Small intestine (tissue), 16 donors: ENCODE measurements at places on chromosomes 7 and 10. TPM values are rescaled to one million over a fixed set of nuclear protein-coding genes. Genes with fewer than 3 reads are reported as not detected.
A peak's percentile ranks its signal among the peaks of the same experiment; 100 is the strongest.

DNA sequence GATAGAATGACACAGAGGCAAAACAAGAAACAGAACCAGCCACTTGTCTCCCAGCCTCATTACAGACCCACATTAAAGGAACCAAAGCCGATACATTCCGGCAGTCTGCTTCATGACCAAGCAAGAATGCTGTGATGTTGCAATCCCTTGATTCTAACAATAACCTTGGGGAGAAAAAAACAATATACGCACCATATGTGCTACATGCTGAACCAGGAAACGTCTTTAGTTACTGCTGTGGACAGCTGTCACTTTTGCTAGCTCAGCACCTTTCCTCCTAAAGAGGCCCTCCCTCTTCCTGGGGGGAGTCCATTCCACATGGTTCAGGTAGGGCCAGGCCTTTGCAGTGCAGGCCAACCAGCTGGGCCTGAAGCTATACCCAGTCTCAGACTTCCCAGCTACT lies 79.1 kb downstream of the PRTFDC1 start:
- no peak overlapping the region for H3K27ac ChIP-seq
- peaks cover 3% of the 10 kb centered on the region for H3K4me1 ChIP-seq
- no peaks in the 10 kb centered on the region for H3K36me3 ChIP-seq
- no peak overlapping the region for H3K4me3 ChIP-seq
- H3K27me3 ChIP-seq: no peaks in the 10 kb centered on the region

DNA sequence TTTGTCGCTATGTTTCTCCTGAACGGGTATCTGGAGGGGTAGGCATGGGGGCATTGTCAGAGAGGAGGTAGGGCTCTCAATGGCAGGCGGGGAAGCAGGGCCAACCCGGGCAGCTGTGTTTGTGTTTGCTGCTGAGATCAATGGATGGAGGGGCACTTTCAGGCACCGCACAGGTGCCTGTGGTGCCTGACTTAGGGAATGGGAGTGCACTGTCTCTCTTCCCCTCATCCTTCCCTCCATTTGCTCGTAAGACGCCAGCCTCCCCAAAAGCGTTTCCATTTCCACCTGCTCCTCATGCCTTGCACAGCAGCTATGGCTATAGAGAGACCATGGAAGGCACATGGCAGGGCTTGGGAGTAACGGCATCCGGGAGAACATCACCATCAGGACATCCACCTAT lies 615.9 kb upstream of the FOXK1 start:
- no peaks in the 10 kb centered on the region for H3K27me3 ChIP-seq
- no peak overlapping the region for H3K27ac ChIP-seq
- H3K4me1 ChIP-seq: no peaks in the 10 kb centered on the region
- no peaks in the 10 kb centered on the region for H3K36me3 ChIP-seq

DNA sequence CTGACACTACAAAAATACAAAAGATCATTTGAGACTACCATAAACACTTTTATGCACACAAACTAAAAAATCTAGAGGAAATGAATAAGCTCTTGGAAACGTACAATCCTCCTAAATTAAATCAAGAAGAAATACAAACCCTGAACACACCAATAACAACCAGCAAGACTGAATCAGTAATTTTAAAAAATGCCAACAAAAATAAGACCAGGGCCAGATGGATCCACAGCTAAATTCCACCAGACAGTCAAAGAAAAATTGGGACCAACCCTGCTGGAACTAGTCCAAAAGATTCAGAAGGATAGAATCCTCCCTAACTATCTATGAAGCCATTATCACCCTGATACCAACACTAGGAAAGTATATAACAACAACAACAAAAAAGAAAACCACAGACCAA lies 277.4 kb downstream of the AGMO start:
- no peaks in the 10 kb centered on the region for H3K27me3 ChIP-seq
- H3K4me1 ChIP-seq: no peaks in the 10 kb centered on the region
- H3K4me3 ChIP-seq: no peak overlapping the region
- no peak for DNase-seq

- H3K27ac ChIP-seq: no peak overlapping the region
- no peak for DNase-seq
- H3K27me3 ChIP-seq: no peaks in the 10 kb centered on the region
- H3K4me3 ChIP-seq: no peak overlapping the region
These were observed 3.3 kb downstream of the TSGA13 start for GRCh38 chr7:130683026-130683425.

GRCh38 chr10:51010977-51011376 lies 63.3 kb upstream of the PRKG1 start:
- no peaks in the 10 kb centered on the region for H3K36me3 ChIP-seq
- no peak overlapping the region for H3K27ac ChIP-seq
- no peaks in the 10 kb centered on the region for H3K4me1 ChIP-seq
- H3K27me3 ChIP-seq: no peaks in the 10 kb centered on the region
- DNase-seq: peak; percentile 49

DNA sequence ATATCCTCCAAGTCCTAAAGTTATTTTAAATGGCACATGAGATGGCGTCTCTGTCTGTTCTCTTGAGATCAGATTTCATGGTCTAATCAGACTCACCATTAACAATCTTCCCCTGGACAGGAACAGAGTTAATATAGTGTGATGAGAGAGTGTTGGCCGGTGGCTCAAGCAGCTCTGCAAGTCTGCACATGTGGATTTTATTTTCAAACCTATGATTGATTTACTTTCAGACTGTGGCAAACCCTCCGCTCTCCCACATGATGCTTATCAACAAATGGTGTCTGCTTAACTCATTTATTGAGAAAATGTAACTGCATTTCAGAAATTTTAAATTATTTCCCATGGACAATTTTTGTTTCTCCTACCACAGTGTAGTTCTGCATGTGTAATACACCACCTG lies 46.5 kb upstream of the HGF start:
- H3K4me1 ChIP-seq: no peaks in the 10 kb centered on the region
- H3K36me3 ChIP-seq: no peaks in the 10 kb centered on the region
- no peak overlapping the region for H3K27ac ChIP-seq
- DNase-seq: no peak
- H3K4me3 ChIP-seq: no peak overlapping the region
- H3K27me3 ChIP-seq: no peaks in the 10 kb centered on the region

DNA sequence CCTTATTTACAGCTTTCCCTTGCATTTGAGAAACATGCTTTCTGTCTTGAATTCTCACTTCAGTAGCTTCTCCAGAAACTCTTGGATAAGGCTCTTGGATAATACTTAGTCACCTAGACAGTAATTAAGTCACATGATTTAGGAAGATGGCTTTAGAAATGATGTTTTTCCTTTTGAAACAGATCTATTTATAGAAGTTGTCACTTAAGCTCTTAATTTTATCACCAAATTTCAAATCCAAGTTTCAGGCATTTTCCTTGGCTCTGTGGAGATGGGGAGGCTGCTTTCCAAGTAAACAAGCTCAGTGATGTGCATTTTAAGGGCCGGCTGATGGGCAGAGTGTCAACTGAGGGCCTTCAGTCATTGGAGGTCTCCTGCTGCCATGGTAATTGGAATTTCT lies 130.3 kb downstream of the SRI start:
- no peaks in the 10 kb centered on the region for H3K36me3 ChIP-seq
- H3K4me3 ChIP-seq: no peak overlapping the region
- H3K27ac ChIP-seq: no peak overlapping the region
- H3K27me3 ChIP-seq: no peaks in the 10 kb centered on the region
- no peak for DNase-seq

- H3K4me1 ChIP-seq: no peaks in the 10 kb centered on the region
- H3K36me3 ChIP-seq: no peaks in the 10 kb centered on the region
- H3K27me3 ChIP-seq: peaks cover 4% of the 10 kb centered on the region
- H3K27ac ChIP-seq: no peak overlapping the region
- DNase-seq: no peak
These were observed 119.8 kb downstream of the SPAG6 start for GRCh38 chr10:22464966-22465629.

RNLS gene
- polyA plus RNA-seq: 14.8 TPM

ITGB8 gene
- 3.3 TPM for polyA plus RNA-seq
